CD4-positive, alpha-beta T cell treated with Interleukin-21 for 1 hour (primary cell): ENCODE measurements at places on chromosomes 13 and 19.

- DNase-seq = no peak
Measured at GRCh38 chr19:19026299-19026971, 6.9 kb downstream of the SUGP2 start.

- DNase-seq = no peak
Measured at GRCh38 chr19:40367577-40368434, 19.3 kb downstream of the PLD3 start.

DNA sequence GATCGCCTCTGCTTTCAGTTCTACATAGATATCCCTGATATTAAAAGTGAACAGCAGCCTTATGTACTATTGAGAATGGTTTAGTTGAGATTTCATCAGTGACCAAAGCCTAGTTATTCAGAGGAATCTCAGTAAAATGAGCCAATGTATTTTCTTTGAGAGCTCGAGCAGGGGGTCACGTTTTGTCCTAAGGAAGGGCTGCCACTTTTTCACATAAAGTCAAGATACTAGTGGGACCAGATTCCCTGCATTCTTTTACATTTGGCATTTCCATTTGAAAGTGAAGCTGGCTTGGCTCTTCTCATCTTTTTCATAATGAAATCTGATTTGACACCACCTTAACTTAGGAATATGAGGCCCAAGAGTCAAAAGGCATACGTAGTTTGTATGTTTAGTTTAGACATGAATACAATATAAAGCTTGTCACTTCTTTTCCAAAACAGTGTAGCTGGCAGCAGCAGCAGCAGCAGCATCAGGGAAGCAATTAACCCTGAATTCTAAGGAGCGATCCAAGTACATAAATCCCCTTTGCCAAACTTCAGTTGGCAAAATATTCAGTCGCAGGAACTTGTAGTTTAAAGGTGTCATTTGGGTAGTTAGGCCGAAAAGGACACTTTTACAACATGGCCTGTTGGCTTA lies 1752.2 kb upstream of the PCDH20 start:
- no peak for DNase-seq

- no peak for DNase-seq
Measured at GRCh38 chr13:83810136-83810535, 72.1 kb downstream of the SLITRK1 start.

GRCh38 chr19:11268783-11269267 lies 6.5 kb upstream of the DOCK6 start:
- no peak for DNase-seq

GRCh38 chr19:28913626-28914025 lies 299.3 kb downstream of the UQCRFS1 start:
- no peak for DNase-seq

DNA sequence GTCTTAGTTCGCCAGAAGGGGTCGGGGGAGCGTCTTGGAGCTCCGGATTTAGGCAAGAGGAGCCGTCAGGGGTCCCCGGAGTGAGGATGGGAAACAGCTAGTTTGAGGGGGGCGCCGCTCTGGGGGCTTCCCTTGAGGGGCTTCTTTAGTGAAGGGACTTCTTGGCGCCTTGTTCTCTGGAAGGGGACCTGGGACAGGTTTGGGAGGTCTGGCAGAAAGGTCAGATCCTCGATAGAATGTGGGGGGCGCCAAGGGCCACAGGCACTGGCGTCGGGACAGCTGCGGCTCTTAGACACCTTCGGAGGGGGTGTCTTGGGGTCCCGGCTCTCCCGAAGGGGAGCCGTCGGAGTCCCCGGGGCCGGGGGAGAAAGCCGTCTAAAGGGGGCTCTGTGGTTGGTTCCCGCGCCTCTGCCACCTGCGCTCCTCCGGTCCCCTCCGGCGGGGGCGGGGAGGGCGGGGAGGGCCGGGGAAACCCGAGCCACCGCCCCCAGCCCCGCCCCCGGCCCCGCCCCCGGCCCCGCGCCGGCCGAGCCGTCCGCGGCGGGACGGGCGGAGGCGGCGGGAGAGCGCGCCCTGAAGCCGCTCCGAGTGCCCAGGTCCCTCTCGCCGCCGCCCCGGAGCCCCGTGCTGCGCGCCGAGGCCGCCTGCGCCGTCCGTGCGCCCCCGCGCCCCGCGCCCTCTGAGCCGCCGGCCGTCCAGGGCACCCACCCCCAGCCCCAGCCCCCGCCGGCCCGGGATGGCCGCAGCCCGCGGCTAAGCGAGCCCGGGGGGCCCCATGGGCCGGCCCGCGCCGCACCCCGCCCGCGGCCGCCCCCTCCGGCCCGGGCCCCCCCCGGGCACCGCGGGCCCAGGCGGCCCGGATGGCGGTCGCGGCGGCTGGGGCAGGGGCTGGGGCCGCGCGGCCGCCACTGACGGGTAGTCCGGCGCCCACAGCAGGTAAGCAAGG lies at the start of gene NRTN:
TSS of gene NRTN (plus strand) at position 552 of the 946 bp plus-strand sequence. CDS start 19,099 bp downstream, outside the sequence.
- peak; percentile 55 for DNase-seq

- no peak for DNase-seq
Measured at GRCh38 chr13:111976474-111977178, 90.3 kb upstream of the SOX1 start.

DNA sequence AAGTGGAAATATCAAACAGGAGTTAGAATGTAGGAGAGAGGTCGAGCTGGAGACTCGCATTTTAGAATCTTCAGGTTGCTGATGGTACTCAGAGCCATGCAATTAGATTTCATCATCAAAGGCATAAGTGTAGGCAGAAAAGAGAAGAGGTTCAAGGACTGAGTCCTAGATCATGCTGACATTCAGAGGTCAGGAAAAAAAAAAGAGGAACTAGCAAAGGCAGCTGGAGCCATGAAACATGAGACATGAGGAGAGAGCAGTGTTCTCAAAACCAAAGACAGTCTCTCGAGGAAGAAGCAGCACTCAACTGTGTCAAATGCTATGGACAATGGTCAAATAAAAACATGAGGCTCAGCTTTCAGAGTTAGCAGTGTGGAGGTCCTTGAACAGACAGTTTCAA lies 12.4 kb upstream of the TPP2 start:
- no peak for DNase-seq

GRCh38 chr13:22642088-22642487 lies 538.7 kb upstream of the SGCG start:
- no peak for DNase-seq

DNA sequence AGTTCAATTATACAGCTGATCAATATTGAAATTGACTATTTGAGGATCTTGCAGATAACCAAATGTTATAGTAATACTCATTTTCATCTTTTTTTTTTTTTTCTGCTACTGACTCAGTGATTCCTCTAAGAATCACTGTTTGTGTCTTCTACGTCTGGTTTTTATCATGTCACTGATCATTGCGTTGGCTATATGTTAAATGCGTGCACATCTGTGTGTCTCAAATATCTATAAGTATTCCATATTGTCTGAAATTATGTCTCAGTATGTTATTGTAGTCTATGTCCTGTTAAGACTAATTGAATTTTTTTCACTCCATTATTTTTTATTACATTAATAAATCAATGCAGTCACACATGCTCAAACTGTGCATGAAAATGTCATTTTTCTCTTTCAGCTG lies 200.5 kb downstream of the PCDH20 start:
- DNase-seq = no peak

DNA sequence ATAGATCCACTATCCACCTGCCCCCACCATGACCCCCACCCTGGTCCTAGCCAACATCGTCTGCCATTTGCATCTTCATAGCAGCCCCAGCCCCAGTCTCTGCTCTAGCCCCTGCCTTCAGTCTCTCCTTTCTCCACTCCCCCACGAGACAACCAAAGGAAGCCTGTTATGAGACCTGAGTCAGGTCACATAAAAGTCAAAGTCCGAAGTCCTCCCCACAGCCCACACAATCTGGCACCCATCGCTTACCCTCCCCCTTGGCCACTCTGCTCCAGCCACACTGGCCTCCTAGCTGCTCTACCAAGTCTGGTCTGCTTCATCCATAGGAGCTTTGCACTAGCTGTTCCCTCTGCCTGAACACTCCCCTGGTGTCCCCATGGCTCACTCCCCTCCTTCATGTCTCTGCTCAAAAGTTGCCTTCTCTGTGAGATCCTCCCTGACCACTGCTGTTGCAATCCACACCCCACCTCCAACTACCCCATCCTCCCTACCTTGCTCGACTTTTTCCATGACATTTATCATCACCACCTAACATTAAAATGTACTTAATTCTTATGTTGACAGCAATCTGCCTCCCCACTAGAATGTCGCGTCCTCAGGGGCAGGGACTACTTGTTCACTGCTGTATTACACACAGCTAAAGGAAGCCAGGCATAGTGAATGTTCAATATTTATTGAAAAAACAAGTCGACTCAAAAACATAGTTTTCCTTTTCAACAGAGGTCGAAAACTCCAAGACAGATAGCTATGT lies 1.2 kb upstream of the PLEKHG2 start:
- DNase-seq = peak; percentile 82

GRCh38 chr13:70723732-70724131 lies 615.5 kb upstream of the KLHL1 start:
- DNase-seq = no peak

DNA sequence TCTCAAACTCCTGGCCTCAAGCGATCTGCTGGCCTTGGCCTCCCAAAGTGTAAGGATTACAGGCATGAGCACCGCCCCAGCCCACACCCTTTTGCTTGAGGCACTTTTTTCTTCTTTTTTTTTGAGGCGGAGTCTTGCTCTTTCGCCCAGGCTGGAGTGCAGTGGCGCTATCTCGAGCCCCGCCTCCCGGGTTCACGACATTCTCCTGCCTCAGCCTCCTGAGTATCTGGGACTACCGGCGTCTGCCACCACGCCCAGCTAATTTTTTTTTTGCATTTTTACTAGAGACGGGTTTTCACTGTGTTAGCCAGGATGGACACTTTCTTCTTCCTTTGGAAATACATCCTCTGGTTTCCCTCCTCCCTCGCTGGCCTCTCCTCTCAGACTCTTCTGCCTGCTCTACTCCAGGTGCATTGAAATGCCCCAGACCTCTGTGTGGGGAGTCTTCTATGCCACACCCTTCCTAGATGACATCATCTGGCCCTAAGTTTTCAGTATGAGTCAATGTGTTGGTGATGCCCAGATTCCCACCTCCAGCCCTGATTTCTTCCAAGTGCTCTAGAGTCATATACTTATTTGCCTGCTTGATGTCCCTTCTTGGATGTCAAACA lies 20.7 kb upstream of the TPT1 start:
- no peak for DNase-seq

DNA sequence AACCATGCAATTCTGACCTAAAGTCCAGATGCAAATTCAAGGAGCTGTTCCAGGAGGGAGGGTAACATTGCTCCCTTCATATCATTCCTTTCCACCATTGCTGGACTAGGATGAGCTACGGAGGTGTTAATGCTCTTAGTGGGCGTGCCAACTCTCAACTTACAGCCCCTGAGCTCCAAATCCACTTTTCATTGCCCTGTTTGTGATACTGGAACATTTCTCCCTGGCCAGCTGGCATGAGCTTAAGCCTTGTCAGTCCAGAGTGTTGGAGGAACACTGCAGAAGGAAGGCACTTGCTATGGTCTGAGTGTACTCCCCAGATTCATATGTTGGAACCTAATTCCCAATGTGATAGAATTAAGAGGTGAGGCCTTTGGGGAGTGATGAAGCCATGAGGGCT lies 70.4 kb upstream of the FARP1 start:
- no peak for DNase-seq

DNA sequence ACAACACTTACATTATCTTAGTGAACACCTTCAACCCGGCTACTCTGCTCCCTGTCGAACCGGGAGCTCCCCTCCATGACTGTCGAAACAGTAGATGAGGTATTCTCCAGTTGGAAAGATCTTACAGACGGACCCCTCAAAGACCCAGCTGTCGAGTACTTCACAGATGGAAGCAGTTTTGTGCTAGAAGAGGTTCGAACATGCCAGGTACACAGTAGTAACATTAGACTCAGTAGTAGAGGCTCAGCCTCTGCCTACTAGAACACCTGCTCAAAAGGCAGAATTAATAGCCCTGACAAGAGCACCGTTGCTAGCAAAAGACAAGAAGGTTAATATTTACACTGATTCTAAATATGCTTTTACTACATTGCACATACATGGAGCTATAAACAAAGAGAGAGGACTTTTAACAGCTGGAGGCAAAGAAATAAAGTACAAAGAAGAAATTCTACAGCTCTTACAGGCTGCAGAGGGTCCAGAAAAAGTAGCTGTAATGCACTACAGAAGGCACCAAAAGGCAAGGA lies 13.6 kb upstream of the SLC15A1 start:
- DNase-seq = no peak

- no peak for DNase-seq
Measured at GRCh38 chr13:81781471-81781870, 1440.5 kb upstream of the SPRY2 start.

- no peak for DNase-seq
Measured at GRCh38 chr13:49456156-49456555, 12.1 kb downstream of the SETDB2 start.

- DNase-seq = no peak
Measured at GRCh38 chr19:32858559-32858958, 11.0 kb downstream of the SLC7A9 start.

GRCh38 chr19:10284065-10284959 lies 2.4 kb upstream of the ICAM4 start:
- DNase-seq = no peak

DNA sequence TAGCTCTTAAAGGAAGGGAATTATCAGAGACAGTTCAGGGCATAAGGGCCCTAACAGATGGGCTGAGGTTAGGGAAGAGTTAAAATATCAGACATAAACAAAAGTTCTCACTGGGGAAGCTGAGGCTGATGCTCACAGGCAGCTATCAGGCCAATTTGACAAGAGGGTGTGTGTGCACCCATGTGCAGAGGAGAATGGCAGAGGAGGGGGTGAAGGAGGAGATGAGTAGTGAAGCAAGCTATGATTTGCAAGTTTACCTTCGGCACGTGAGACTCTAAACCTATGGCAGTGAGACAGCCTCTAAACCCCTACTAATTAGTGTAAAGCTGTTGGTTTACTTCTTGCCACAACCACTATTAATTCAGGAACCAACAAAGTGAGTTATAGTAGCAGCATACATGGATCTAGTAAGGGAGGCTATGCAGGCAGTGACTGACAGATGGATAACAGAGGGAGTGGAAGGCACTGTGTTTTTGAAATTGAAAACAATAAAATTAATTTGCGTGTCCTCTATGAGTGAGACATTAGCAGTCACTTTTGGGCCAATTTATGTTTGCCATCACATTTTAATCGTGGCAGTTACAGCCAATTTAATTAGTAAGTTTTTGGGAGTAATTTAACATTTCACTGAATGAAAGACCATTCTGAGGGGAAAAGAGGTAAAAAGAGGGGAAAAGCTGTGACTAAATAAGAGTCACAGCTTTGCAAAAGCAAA lies 99.6 kb upstream of the HTR2A start:
- no peak for DNase-seq

DNA sequence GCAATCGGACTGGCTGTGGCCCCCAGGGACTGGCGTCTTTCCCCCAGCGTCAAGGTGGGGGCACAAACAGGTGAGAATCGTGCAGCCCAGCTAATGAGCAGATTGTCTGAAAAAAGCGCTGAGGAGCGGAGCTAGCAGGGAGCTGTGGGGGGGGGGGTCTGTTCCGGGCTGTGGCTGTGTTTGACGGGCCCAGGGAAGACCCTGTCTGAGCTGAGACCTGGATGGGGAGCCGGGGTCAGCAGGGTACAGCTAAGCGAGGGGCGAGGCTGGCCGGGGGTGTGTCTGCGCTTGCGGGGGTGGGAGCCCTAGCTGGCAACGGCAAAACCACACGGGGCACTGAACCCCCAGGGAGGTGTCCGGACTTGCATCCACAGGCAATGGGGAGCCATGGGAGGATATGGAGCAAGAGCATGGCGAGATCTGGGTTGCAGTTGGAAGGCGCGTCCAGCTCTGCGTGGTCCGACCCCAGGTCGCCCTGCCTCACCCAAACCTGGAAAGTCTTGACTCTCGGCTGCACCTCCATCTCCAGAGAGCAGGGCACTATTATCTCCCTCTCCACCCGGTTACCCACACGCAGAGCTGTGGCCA lies 4.6 kb downstream of the LINGO3 start:
- no peak for DNase-seq
